Lung microvascular endothelial cell (primary cell): ENCODE measurements at places on chromosomes 7 and 10.
A peak's percentile ranks its signal among the peaks of the same experiment; 100 is the strongest.

- DNase-seq = no peak
These were observed 597 bp downstream of the APBB1IP start for GRCh38 chr10:26438534-26439341.

- DNase-seq = peak; percentile 48
These were observed 8.1 kb downstream of the PDE1C start for GRCh38 chr7:32062150-32062549.

GRCh38 chr7:73565675-73566340 is 8.3 kb upstream of the BCL7B start:
- DNase-seq = peak; percentile 34

DNA sequence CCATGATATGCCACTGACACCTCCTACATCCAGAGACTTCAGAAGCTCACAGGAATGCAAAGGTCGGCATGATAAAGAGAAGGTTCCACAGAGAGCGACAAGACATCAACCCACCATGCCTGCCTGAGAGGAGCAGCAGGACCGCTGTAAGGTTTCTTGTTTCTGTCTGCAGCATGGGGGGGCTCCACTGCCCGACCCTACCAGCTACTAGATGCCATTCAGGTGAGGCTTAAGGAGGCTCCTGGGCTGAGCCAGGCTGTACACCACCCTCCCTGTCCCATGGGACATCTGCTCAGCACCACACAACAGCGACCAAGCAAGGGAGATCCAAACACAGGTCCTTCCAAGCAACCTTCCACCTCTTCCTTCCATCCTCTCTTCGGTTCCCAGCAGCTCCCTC is 234.6 kb downstream of the TNS3 start:
- no peak for DNase-seq

- no peak for DNase-seq
These were observed 33.7 kb downstream of the MINPP1 start for GRCh38 chr10:87538092-87539015.

DNA sequence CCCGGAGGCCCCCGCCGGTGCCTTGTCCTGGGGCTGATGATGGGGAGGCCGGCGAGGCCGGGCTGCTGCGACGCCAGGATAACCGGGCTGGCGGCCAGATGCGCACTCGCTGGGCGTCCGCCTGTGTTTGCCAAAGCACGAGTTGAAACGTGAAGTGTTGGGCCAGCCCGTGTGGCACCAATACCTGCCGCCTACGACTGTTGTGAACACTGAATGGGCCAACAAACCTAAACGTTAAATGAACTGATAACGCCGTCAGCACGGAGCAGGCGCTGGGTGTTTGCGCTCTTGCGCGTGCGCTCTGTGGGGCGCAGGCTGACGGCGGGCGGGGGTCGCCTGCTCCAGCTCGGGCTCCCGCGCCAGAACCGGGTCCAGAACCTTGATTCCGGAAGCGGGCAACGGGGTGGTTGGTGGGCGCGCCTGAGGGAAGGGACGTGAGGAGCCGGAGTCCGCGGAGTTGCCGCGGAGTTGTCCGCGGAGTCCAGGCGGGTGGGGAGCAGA is 658 bp downstream of the CYP2E1 start:
- DNase-seq = no peak

GRCh38 chr10:90276894-90277475 is 575.6 kb downstream of the KIF20B start:
- DNase-seq = no peak

DNA sequence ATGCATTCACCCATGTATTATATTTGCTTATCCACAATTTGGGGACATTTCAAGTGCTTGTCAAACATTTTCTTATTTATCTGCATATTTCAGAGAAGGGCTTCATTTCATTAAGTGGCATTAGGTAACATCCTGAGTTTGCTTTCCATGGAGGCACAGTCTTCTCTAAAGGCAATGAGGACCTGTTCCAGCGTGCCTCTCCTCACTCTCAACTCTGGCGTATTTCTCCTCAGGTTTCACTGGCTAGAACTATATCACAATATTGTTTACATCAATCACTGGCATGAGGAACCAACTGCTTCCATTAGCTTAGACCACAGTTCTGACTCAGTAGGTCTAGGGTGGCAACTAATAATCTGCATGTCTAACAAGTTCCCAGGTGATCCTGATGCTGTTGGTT is 177.2 kb downstream of the TAX1BP1 start:
- DNase-seq = no peak
